CD4-positive, alpha-beta T cell (primary cell): ENCODE measurements at places on chromosomes 7 and 10.

DNA sequence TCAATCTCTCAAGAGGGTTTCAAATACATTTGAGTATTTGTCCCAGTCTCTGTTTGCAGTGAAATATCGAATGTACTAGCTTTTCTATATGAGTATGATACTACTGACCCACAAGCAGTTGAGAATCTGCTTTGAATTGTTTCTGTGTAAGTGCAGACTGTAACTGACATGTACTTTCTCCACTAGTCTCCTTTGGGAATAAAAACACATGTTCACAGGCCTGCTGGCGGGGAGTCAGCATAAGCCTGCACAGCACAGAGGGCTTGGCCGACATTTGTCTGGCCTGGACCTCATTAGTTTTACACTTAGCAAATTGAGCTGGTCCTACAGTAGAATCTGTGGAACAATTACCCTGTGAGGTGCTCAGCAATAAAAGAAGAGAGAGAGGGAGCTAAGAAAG, 72.6 kb downstream of the ITGB8 start:
- DNase-seq = no peak

GRCh38 chr10:69657430-69657829, 27.4 kb downstream of the FAM241B start:
- DNase-seq = no peak

DNA sequence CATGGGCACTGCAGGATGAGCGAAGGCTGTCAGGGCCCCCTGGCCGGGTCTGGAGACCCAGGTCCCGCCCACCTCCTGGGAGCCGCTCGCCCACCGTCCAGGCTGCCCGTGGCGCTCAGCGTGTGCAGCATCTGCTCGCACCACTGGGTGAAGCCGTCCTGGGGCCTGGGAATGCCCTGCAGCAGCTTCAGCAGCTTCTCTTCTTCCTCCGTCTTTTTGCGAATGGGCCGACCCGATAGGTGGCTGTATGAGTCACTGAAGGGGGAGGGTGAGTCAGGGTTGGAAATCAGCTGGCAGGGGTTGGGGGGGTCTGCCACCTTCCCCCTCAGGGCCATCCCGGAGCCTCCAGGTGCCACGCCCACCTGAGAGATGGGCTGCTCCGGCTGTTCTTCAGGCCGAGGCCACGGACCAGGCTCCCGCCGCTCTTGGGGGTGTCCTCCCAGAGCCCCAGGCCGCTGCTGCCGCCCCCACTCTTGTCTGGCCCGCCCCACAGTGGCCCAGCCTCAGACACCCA, 8.7 kb downstream of the GNB2 start:
- no peak for DNase-seq

DNA sequence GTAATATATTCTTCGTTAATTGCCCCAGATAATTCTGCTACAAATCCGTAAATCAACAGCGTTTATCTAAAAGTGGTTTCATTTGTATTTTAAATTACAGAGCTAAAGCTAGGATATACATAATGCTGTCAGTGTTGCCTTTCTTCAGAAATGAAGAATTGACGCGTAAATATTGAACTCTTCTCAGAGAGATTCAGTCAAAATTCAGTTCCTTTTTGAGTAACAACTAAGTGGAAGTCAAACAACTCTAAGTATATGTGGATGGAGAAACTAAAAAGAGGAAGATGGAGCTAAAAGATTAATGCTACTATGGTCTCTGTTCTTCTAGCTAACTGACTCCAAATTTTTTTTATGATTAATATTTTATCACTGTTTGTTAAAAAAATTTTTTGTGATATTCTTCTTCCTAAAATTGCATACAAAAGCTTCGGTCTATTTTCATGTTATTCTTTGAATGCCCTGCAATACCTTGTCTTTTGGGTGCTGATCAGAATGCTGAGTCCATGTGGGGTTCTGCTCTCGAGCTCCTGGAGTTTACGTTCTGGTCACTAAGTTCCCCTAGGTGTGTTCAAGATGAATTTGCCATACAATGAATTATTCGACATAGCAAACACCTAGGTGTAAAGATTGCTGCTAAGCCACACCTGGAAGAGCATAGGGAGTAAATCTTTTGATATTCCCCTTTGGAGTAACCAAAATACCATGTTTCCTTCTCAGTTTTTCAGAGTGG, 20.7 kb downstream of the MDFIC start:
- no peak for DNase-seq

- no peak for DNase-seq
Observed at GRCh38 chr10:97111615-97112014, 74.1 kb downstream of the SLIT1 start.

DNA sequence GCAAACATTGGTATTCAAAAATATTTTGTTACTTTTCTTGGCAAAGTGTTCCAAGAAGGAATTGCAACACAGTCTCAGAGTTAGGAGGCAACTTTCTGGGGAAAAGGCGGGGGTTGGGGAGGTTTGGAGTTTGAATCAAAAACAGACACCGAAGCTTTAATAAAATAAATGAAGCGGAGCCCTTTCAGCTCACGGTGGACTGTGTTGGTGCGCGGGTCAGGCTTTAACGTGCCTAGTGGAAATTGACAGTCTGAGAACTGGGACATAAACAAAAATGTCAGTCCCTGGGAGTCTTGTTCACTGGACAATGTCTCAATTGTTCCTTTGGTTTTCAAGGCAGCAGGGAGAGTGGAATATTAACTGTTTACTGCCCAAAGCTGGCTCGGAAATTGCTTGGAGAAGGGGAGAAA, 109.3 kb downstream of the TCF7L2 start:
- DNase-seq = no peak

DNA sequence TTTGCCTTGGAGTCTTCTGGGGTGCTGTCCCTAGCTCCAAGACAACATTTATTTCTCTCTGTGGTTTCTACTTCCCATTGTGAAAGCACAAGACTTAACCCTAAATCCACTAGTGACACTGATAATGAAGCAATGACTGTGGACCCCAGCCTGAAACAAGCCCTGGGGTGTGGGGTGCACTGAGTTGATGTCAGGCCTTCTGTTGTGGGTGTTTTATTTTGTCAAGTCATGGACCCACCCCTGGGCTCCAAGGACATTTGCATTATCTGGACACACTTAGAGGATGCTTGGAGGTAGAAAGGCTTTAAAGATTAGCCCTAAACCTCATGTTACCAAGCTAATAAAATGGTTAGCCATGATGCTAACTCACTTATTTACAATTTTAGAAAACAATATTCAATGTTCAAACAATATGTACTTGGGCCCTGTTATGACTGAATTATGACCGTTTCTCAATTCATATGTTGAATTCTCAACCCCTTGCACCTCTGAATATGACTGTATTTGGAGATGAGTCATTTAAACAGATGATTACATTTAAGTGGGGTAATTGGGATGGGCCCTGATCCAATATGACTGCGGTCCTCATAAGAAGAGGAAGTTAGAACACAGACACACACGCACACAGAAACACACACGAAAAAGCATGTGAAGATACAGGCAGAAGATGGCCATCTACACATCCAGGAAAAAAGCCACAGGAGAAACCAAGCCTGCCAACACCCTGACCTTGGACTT, 137.2 kb upstream of the IGFBP3 start:
- no peak for DNase-seq

DNA sequence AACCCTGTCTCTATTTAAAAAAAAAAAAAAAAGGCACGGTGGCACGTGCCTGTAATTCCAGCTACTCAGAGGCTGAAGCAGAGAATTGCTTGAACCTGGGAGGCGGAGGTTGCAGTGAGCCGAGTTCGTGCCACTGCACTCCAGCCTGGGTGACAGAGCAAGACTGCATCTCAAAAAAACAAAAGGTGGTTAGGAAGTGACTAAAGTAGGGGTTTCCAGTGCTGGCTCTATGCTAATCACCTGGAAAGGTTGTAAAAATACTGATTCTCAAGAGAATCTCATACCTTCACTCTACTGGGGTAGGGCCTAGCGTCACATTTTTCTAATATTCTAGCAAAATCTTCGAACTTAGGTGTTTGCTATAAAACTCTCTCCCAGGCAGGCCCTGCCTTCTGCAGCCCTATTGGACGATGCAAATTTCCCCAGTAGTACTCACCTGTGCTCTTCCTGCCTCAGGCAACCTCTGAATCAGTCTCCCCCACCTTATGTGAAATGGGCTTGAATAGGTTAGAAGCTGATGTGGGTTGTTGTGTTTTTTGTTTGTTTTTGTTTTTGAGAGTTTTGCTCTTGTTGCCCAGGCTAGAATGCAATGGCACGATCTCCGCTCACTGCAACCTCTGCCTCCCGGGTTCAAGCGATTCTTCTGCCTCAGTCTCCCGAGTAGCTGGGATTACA, 3.5 kb downstream of the ZP3 start:
- no peak for DNase-seq

DNA sequence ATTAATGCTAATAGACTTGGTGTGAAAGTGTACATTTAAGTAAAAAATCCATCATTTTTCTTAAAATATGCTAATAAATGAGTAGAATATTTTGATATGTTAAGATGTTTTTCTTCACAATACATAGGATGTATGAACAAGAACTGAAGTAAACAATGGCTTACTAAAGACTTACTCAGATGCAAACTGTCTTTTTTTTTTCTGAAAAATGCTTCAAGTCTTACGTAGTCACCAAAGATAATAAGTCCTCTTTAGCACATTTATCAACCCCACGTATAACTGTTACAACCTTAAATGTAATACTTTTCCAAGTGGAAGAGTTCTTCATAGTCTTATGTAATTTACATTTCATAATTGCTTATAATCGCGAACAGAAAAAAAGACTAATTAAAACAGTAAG, 54.8 kb downstream of the MDFIC start:
- no peak for DNase-seq

- DNase-seq = no peak
Observed at GRCh38 chr10:119860866-119861607, 11.6 kb downstream of the MCMBP start.

GRCh38 chr10:24622781-24623301, 100.8 kb downstream of the ARHGAP21 start:
- DNase-seq = no peak

DNA sequence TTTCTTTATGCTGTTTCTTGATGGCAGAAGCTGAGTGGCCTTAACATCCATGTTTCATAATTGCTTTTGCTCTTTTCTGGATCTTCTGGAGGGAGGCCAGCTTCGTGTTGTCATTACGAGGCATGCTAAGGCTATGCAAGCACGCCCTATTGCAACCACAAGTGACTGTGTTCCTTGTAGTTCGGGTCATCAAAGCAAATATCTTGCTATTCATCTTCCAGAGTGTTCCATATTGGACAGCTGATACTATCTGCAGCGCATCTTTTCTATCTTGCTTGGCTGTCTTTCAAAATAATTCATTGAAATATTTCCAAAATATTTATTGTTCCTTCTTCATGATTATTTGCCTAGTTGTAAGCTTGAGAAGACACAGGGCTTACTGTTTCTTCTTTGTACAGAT, 5.0 kb downstream of the EPHB6 start:
- DNase-seq = no peak

- no peak for DNase-seq
Observed at GRCh38 chr10:70054902-70055301, 2.3 kb downstream of the MACROH2A2 start.

GRCh38 chr7:140402178-140402835, 1.6 kb upstream of the RAB19 start:
- DNase-seq = no peak

DNA sequence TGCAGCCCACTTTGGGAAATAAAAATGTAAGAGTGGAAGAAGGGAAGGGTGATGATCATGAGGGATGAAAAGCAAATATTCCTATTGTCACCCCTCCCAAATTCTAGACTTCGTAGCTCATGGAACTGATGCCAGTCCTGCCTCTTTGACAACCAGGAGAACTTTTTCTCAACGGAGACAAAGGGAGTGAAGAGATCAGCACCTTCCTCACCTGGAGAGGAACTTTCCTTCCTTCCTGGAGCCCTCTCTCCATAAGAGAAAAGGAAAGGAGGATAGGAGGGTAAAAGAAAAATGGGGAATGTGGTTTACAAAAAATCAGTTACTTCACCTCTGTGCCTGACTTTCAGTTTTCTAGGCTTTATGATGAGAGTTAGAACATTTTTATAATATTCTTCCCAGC, 3.4 kb downstream of the TBX20 start:
- DNase-seq = no peak

DNA sequence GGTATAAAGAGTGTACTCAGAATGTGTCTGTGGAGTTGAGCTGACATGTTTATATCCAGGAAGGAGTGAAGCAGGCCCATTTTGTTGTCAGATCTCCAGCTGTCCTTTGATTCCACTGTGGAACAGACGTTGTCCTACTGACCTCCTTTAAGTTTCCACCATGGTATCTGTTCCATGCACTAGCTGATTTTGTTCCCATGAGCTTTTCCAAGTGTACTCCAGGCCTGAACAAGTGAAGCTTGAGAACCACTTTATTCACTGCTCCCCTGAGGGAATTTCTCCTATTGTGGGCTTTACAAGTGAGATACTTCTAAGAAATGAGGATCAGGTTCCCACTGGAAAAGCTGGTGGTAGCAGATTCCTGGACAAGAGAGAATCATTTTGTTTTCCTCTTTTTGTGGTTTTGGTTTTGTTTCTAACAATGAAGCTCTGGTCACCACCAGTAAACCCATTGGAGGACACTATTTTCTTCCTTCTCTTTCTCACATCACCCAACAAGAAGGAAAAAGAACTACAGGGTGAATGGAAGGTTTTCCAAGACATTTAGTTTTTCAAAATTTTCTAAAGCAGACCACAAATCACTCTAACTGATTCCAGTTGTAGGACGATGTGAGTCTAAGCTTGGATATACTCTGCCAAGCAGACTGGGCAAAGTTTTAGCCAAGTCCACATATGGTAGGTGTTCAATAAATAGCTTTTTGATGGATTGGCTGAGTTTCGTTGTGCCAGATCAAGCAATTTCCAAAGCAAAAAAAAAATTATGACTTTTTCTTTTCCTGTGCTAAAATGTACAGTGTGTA, 144.2 kb downstream of the JCAD start:
- DNase-seq = no peak

DNA sequence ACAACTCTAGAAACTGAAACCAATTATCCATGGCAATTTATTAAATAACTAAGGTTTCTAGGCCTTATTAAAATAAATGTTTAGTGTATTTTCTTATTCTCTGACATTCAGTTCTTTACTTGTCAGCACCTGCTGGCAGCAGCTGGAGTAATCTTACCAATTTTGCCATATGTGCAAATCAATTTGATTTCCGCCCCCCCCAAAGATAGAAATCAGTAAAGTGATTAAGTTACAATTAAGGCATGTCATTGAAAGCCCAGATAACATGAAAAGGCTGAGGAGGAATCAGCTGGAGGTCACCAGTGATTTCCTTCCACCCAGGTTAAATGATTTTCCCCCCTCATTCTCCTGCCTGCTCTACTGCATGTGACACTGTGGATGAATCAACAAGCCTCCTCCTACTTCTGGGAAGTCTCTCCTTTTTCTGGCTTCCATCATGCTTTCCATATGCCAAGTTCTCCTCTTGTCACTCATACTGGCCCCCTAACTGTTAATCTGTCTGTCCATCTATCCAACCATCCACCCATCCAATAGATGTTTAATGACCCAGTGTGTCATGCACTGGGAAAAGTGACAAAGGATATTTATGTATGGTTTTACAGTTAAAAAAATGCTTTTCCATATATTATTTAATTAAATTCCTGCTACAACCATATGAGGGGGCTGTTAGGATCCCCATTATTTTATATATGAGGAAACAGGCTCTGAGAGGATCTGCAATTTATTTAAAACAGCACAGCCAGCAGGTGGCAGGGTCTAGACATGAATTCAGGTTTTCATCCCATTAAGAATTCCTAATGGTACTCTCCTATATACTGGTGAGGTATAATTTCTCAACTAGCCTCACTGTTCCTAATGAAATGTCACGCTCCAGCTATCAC, 116.5 kb downstream of the ATXN7L1 start:
- no peak for DNase-seq

GRCh38 chr7:116901143-116901542, 38.8 kb downstream of the CAPZA2 start:
- DNase-seq = no peak

- DNase-seq = no peak
Observed at GRCh38 chr10:129096065-129096984, 370.7 kb upstream of the MGMT start.

- no peak for DNase-seq
Observed at GRCh38 chr7:155358066-155358947, 60.6 kb downstream of the INSIG1 start.
